ENCODE measurements at places on chromosomes 3 and 15.

GRCh38 chr15:92061511-92062195 is 208.1 kb downstream of the SLCO3A1 start:
- DNase-seq = no peak

DNA sequence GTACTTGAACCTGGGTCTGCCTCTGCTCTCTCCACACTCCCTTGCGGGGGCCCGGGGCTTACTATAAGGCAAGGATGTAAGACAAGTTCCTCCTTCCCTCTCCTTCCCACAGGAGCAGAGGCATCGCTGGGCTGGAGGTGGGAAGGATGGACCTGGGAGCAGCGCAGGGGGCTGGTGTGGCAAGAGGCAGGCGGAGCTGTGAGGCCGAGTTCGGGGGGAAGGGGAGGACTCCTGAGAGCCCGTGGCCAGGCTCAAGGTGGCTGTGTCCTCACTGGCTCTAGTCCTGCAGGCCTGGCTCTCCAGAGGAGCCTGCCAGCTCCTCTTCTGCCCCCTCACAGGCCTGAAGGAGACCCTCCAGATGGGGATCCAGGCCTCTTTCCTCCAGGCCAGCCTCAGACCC is 1.0 kb upstream of the NR2E3 start:
- no peak for DNase-seq

- no peak for DNase-seq
Observed at GRCh38 chr15:29969562-29970401, 113.0 kb upstream of the GOLGA8J start.

GRCh38 chr3:117628823-117629291 is 919.3 kb downstream of the TUSC7 start:
- DNase-seq = no peak

- DNase-seq = no peak
Observed at GRCh38 chr3:18389108-18389733, 35.9 kb downstream of the SATB1 start.

- no peak for DNase-seq
Observed at GRCh38 chr15:51818150-51818549, 11.3 kb upstream of the TMOD3 start.
